ENCODE measurements at places on chromosomes 11 and 22. TPM values are rescaled to one million over a fixed set of nuclear protein-coding genes. Genes with fewer than 3 reads are reported as not detected.

DNA sequence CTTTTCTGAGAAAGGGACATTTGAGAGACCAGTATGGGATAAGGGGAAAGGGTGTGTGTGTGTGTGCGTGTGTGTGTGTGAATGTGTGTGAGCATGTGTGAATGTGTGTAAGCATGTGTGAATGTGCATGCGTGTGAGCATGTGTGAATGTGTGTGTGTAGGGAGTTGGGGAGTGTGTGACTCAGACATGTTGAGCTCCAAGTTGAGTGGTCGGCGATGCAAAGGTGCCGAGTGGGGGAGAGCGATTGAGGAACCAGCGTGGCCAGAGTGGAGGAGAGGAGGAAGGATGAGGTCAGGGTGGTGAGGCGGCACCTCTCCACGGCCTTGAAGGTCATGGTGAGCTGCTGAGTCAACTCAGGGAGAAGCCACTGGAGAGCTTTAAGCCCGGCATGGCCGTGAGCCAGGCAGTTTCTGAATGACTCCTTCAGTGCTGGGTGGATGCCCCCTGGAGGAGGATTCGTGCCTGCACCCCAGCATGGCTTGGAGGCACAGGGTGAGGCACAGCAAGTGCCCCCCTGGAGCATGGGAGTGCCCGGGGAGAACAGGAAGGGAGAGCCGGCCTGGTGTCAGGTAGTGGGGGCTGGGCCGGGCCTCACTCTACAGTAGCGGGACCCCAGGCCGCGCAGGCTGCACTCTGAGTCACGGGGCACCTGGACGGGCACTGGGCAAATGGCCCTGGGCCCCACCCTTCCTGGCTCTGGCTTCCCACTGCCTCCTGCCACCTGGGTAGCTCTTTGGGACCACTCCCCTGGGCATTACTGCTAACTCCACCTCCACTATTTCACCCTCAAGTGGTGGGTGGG lies 8.2 kb upstream of the CCDC88B start:
- no peak overlapping the region for H3K27ac ChIP-seq
- peak; percentile 51 for DNase-seq
- H3K27me3 ChIP-seq: no peaks in the 10 kb centered on the region
- H3K4me1 ChIP-seq: peaks cover 4% of the 10 kb centered on the region
- no peak overlapping the region for H3K4me3 ChIP-seq
- no peaks in the 10 kb centered on the region for H3K36me3 ChIP-seq

DNA sequence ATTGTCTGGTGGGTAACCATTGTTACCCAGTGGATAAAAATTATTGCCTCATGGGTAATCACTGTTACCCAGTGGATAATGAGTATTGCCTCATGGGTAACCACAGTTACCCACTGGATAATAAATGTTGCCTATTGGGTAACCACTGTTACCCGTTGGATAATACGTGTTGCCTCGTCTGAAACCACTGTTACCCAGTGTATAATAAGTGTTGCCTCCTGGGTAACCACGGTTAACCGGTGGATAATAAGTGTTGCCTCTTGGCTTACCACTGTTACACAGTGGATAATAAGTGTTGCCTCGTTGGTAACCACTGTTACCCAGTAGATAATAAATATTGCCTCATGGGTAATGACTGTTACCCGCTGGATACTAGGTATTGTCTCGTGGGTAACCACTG lies 20.9 kb upstream of the NXPE4 start:
- H3K4me1 ChIP-seq: no peaks in the 10 kb centered on the region
- H3K27me3 ChIP-seq: no peaks in the 10 kb centered on the region
- H3K4me3 ChIP-seq: no peak overlapping the region
- H3K27ac ChIP-seq: no peak overlapping the region

GRCh38 chr11:86176165-86176884 lies 68.2 kb upstream of the EED start:
- H3K27ac ChIP-seq: no peak overlapping the region
- H3K4me3 ChIP-seq: no peak overlapping the region
- H3K36me3 ChIP-seq: no peaks in the 10 kb centered on the region

DNA sequence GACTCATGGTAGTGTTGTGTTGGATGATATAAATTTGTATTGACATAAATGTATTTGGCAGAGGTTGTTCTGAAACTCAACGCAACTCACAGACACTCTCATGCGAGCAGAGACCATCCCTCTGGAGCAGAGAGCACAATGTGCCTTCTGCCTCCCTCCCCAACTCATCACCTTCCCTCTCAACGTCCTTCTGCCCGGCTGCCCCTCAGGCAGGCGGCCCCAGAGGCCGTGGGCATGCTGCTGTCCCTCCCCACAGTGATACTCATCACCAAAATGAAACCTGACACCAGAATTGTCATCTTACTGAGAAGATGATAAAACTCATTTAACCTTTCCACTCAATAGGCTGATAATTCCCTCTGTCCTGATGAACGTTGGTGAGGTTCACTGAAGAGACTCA lies 260.6 kb downstream of the ETS1 start:
- H3K4me1 ChIP-seq: peaks cover 90% of the 10 kb centered on the region
- DNase-seq: no peak
- H3K27me3 ChIP-seq: no peaks in the 10 kb centered on the region
- no peak overlapping the region for H3K4me3 ChIP-seq
- H3K27ac ChIP-seq: peak overlapping the region; percentile 91
- H3K36me3 ChIP-seq: no peaks in the 10 kb centered on the region

DNA sequence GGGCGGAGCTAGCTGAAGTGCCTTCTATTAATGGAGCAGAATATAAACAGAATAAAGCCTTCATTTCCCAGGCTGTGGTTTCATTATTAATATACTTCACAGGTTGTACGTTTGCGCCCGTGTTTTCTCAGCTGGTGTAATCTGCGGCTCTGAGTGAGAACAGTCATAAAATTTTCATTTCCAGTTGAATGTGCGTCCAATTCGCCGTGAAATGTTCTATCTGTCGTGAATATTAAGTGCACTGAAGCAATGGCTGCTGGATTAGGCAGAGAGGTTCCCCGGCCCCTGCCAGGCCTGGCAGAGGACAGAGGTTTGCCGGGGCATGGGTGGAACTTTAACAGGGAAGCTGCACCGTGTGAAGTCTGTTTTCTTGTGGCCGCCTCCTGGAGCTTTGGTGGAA lies 874.4 kb downstream of the NTM start:
- no peaks in the 10 kb centered on the region for H3K27me3 ChIP-seq
- DNase-seq: no peak
- no peaks in the 10 kb centered on the region for H3K36me3 ChIP-seq
- H3K27ac ChIP-seq: no peak overlapping the region
- no peak overlapping the region for H3K4me3 ChIP-seq

- H3K27me3 ChIP-seq: no peaks in the 10 kb centered on the region
- no peak overlapping the region for H3K4me3 ChIP-seq
- DNase-seq: no peak
- H3K36me3 ChIP-seq: no peaks in the 10 kb centered on the region
- H3K27ac ChIP-seq: peak overlapping the region; percentile 84
These were observed 60.5 kb downstream of the BCR start for GRCh38 chr22:23240639-23241389.

- H3K4me1 ChIP-seq: no peaks in the 10 kb centered on the region
- H3K4me3 ChIP-seq: no peak overlapping the region
- H3K27me3 ChIP-seq: no peaks in the 10 kb centered on the region
- no peak overlapping the region for H3K27ac ChIP-seq
These were observed 4.5 kb upstream of the TP53I11 start for GRCh38 chr11:44955015-44955738.

- no peak overlapping the region for H3K4me3 ChIP-seq
- peaks cover 17% of the 10 kb centered on the region for H3K4me1 ChIP-seq
- no peak overlapping the region for H3K27ac ChIP-seq
- H3K36me3 ChIP-seq: no peaks in the 10 kb centered on the region
- no peak for DNase-seq
These were observed 17.0 kb upstream of the OMP start for GRCh38 chr11:77085652-77086051.

GRCh38 chr11:62613291-62613778 lies 278 bp downstream of the ROM1 start:
- no peak overlapping the region for H3K4me3 ChIP-seq
- DNase-seq: no peak
- no peaks in the 10 kb centered on the region for H3K36me3 ChIP-seq
- H3K27me3 ChIP-seq: no peaks in the 10 kb centered on the region

- H3K27ac ChIP-seq: no peak overlapping the region
- no peaks in the 10 kb centered on the region for H3K36me3 ChIP-seq
- no peak overlapping the region for H3K4me3 ChIP-seq
- no peak for DNase-seq
- H3K4me1 ChIP-seq: no peaks in the 10 kb centered on the region
- H3K27me3 ChIP-seq: no peaks in the 10 kb centered on the region
These were observed 103.6 kb upstream of the OR9G4 start for GRCh38 chr11:56852131-56852530.

GRCh38 chr11:74345420-74345819 lies 34.0 kb upstream of the P4HA3 start:
- no peaks in the 10 kb centered on the region for H3K36me3 ChIP-seq
- no peaks in the 10 kb centered on the region for H3K27me3 ChIP-seq
- no peak for DNase-seq
- H3K4me1 ChIP-seq: no peaks in the 10 kb centered on the region
- no peak overlapping the region for H3K4me3 ChIP-seq
- H3K27ac ChIP-seq: no peak overlapping the region

- H3K27ac ChIP-seq: no peak overlapping the region
- H3K27me3 ChIP-seq: no peaks in the 10 kb centered on the region
- no peak overlapping the region for H3K4me3 ChIP-seq
- DNase-seq: no peak
These were observed 66.6 kb downstream of the GALNT18 start for GRCh38 chr11:11555208-11555607.

GRCh38 chr11:66970807-66971442 lies 4.2 kb upstream of the C11orf86 start:
- no peaks in the 10 kb centered on the region for H3K27me3 ChIP-seq
- H3K27ac ChIP-seq: no peak overlapping the region
- no peaks in the 10 kb centered on the region for H3K4me1 ChIP-seq
- DNase-seq: no peak
- H3K36me3 ChIP-seq: no peaks in the 10 kb centered on the region

DNA sequence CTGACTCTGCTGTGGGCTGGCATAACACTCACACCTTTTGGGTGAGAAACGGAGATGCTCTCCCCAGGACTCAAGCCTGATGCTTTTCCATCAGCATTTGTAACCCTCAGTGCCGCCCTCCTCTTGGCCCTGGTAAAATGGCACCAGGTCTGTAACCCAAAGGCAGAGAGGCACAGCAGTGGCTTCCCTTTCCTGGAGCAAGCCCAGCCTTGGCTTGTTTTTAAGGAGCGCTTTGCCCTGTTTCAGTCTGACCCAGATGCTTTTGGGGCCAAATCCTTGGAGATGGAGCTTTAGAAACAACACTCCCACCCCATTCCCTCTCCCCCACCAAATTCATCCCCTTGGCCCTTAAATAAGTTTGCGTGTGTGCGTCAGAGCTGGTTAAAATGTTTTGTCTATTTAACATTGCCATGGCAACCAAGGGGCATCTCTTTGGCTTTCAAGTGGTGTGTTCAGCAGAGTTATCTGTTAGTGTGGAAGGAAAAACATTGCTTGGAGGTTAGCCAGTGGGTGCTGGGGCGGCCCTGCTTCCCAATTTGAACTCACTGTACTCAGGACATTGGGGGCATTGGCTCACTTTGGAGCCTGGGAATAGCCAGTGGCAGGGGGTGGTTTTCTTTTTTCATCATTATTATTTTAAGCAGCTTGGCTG lies 134.1 kb downstream of the NAV2 start:
- H3K36me3 ChIP-seq: no peaks in the 10 kb centered on the region
- no peaks in the 10 kb centered on the region for H3K27me3 ChIP-seq
- H3K4me1 ChIP-seq: no peaks in the 10 kb centered on the region
- H3K27ac ChIP-seq: no peak overlapping the region
- H3K4me3 ChIP-seq: no peak overlapping the region

GRCh38 chr11:8203414-8203715 lies 34.5 kb upstream of the RIC3 start:
- H3K27ac ChIP-seq: no peak overlapping the region
- no peak overlapping the region for H3K4me3 ChIP-seq
- no peaks in the 10 kb centered on the region for H3K4me1 ChIP-seq
- no peaks in the 10 kb centered on the region for H3K27me3 ChIP-seq

DNA sequence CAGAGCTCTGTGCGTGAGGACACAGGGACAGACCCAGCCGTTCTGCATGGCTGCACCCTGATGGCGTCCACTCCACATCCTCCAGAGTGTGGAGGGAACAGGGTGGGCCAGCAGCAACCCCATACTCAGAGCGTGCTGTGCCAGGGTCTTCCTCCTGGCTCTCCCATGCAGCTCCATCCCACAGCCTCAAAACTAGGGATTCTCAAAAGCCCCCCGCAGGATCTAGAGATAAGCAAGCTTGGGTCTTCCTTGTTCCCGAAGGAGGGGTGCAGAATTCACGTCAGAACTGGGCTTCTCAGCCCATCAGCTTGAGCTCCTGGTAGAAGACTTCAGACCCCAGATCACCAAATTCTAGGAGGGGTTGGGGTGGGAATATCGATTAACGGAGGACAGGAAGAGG lies 858.8 kb downstream of the TBC1D22A start:
- H3K4me3 ChIP-seq: no peak overlapping the region
- H3K36me3 ChIP-seq: no peaks in the 10 kb centered on the region
- H3K27ac ChIP-seq: no peak overlapping the region

- H3K27ac ChIP-seq: no peak overlapping the region
- H3K4me3 ChIP-seq: no peak overlapping the region
- no peaks in the 10 kb centered on the region for H3K27me3 ChIP-seq
These were observed 2.9 kb upstream of the HDAC10 start for GRCh38 chr22:50253941-50254340.

- no peaks in the 10 kb centered on the region for H3K4me1 ChIP-seq
- no peaks in the 10 kb centered on the region for H3K27me3 ChIP-seq
- H3K36me3 ChIP-seq: no peaks in the 10 kb centered on the region
- no peak overlapping the region for H3K4me3 ChIP-seq
- DNase-seq: no peak
These were observed 471.0 kb downstream of the INSC start for GRCh38 chr11:15585602-15586331.

- no peaks in the 10 kb centered on the region for H3K36me3 ChIP-seq
- no peak for DNase-seq
- no peak overlapping the region for H3K27ac ChIP-seq
These were observed 11.4 kb upstream of the KCNQ1OT1 start for GRCh38 chr11:2711161-2711560.

The OR5L2 gene
- polyA plus RNA-seq: not detected

The MAP6 gene
- not detected for polyA plus RNA-seq

The FBXO7 gene
- 160 TPM for polyA plus RNA-seq

The PHOX2A gene
- not detected for polyA plus RNA-seq

The MLC1 gene
- polyA plus RNA-seq: 0.48 TPM

The TH gene
- not detected for polyA plus RNA-seq

The OR52I2 gene
- polyA plus RNA-seq: not detected

The MAJIN gene
- polyA plus RNA-seq: not detected
